Brain (organoid and tissue), 16 donors: ENCODE measurements at places on chromosomes 3 and 15.
A peak's percentile ranks its signal among the peaks of the same experiment; 100 is the strongest.

DNA sequence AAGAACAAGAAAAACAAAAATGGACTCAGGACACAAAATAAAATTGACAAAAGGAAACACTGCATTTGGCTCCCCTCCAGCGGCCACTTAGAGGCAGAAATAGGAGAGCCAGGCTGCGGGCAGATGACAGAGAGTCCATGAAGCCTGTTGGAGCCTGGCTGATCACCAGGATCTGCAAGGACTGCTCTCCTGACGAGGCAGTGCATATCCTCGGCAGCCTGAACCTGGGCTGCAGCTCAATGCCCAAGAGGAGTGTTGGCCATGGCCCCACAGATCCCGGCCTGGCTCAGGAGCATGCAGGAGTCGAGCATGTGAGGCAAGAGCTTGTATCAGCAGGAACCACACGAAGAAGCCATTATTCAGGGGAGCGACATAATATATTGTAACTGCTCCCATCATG is 199.8 kb downstream of the STT3B start:
- DNase-seq = no peak

- DNase-seq = peak; percentile 88
These were observed 10.1 kb upstream of the FSTL1 start for GRCh38 chr3:120460862-120461261.

GRCh38 chr3:196097373-196098154 is 15.7 kb upstream of the TFRC start:
- DNase-seq = no peak

- no peak for DNase-seq
These were observed 179.5 kb upstream of the PDZRN3 start for GRCh38 chr3:73804204-73804603.

GRCh38 chr3:28856796-28857195 is 424.1 kb upstream of the RBMS3 start:
- DNase-seq = no peak

DNA sequence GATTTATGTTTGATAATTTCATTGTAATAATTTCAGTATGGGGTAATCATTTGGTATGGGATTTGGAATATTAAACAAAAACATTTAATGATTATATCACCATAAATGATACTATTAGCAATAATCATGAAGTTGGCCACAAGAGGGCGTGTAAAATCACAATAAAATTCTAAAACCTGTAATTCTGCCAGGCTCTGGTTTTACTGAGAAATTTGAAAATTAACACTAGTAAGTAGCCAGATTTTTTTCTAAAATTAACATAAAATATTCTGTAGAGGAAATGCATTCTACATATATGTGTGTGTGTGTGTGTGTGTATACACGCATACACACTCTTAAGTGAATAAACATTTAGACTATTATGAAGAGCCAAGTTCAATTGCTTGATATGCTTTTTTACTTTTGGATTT is 40.5 kb downstream of the FEZF2 start:
- DNase-seq = peak; percentile 76

- DNase-seq = no peak
These were observed 200.1 kb upstream of the PROK2 start for GRCh38 chr3:71984843-71985613.

- DNase-seq = no peak
These were observed 191.6 kb upstream of the MRPL3 start for GRCh38 chr3:131694376-131694775.

DNA sequence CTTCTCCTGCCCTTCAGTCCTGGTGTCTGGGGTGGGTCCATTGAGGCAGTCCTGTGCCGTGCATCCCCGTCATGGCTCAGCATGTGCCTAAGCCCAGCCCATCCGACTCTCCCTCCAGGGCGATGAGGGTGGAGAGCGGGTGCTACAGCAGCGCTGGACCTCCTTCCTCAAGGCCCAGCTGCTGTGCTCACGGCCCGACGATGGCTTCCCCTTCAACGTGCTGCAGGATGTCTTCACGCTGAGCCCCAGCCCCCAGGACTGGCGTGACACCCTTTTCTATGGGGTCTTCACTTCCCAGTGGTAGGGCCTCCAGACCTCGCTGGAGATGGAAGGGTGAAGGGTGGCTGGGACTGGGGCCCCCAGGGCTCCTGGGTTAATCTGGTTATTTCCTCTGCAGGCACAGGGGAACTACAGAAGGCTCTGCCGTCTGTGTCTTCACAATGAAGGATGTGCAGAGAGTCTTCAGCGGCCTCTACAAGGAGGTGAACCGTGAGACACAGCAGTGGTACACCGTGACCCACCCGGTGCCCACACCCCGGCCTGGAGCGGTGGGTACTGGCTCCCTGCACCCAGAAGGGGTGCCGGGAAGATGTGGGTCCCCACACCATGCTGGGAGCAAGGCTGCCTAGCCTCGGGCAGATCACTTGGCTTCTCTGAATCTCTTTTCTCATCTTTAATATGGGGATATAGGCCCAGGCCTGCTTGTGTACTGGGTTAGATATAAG is 10.1 kb downstream of the CIB1 start:
- DNase-seq = no peak

DNA sequence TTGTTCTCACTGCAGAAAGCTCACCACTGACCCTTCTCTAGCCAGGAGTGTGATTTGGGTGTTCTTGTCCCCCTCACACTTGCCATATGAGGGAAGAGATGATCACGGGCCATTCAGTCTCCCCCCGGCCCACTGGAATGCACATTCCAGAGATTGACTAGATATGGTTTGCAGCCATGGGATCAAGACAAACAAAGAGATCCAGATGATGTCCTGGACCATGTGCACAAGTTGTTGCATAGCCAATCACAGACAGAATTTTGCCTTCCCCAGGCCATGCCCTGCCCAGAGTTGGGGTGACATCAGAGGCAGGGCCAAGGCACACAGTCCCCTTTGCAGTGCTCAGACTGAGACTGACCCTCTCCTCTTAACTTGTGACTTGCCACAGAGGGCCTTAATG is 14.8 kb downstream of the MUC13 start:
- no peak for DNase-seq

DNA sequence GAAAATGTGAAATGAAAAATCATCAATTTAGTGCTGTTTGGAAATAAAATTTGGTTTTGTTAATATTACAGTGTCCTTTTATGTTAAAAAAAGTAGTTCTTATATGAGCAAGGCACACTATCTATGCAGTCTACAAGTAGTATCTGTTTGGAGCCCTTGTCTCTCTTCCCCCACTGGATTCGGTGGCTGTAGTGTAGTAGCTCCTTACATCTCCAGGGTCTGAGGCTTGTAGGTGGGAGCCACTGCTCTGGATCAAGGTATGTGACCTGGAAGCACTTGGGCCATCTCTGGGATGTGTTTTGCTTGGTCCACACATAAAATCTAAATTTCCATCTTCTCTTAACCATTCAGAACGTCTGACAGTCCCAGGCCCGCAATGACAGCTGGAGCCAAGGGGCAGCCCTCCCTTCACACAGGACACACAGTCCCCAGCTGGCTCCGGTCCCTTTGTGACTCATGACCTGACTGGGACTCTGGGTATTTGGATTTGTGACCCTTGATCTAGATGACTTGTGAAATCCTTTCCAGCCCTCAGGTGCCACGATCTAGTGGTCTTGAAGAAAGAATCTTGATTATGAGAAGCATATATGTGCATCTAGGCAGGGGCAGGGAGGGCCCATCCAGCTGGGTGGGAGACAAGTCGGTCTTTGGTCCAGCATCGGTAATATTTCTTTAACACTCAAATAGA is 80.0 kb downstream of the USP13 start:
- DNase-seq = no peak

GRCh38 chr3:150528354-150528797 is 17.9 kb downstream of the SERP1 start:
- peak; percentile 16 for DNase-seq
